ENCODE measurements at places on chromosomes 1 and 21.

- DNase-seq, result no peak
Measured at GRCh38 chr1:975896-976683, 5.8 kb downstream of the PERM1 start.

GRCh38 chr1:24009406-24009805 is 29.3 kb upstream of the SRSF10 start:
- no peak for DNase-seq

GRCh38 chr1:58783090-58783992 is 506 bp downstream of the JUN start:
- peak; percentile 53 for DNase-seq

GRCh38 chr1:34199927-34200326 is 23.2 kb downstream of the C1orf94 start:
- no peak for DNase-seq

- DNase-seq, result no peak
Measured at GRCh38 chr1:224730965-224731364, 114.8 kb downstream of the CNIH3 start.

DNA sequence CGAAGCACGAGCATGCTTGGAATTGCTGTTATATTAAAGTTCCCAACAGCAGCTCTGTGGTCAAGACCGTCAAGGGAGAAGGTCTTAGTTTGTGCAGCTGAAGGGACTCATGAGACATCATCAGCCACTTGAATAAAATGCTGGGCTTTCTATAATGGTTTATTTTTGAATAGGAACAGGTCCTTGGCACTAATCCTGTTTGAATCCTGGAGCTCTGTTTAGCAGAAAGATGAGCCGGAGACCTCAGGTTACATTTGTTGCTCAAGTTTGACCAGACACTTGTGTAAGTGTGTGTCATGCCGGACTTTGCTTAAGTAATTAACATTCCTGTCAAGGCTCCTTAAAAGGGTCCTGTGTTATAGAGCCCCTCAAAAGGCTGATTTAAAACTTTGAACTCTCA is 186.5 kb downstream of the ROR1 start:
- no peak for DNase-seq

DNA sequence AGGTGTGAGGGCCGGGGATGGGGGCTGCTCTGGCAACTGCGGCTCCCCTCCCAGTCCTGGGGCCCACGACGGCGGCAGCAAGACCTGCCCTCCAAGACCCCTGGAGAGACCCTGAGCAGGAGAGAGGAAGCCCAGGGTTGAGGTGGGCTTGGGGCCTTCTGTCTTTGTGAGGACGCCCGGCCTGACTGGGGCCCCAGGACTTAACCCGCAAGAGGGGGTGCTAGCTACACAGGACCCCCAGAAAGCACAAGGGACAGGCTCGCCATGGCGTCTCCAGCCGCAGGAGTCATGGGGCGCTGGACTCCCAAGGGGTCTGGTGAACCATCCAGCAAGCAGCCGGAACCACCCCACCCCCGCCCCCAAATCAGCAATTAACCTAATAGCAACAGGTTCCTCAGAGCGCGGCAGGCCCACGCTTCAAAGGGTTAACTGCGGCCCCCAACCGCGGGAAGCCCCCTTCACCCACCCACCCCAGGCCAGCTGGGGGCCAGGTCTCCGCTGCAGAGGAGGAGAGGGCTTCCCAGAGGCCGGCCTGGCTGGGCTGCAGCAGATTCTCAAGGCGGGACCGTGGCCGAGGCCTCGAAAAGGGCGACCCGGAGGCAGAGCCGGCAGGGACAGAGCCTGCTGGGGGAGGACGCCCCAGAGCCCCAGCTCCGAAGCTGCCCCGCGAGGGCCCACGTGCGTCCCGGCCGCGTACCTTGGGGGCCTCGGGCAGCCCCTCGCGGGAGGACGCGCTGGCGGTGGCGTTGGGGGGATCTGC is 525 bp downstream of the C1QTNF12 start:
- no peak for DNase-seq

- DNase-seq, result no peak
Measured at GRCh38 chr1:185397183-185397582, 80.1 kb upstream of the IVNS1ABP start.

DNA sequence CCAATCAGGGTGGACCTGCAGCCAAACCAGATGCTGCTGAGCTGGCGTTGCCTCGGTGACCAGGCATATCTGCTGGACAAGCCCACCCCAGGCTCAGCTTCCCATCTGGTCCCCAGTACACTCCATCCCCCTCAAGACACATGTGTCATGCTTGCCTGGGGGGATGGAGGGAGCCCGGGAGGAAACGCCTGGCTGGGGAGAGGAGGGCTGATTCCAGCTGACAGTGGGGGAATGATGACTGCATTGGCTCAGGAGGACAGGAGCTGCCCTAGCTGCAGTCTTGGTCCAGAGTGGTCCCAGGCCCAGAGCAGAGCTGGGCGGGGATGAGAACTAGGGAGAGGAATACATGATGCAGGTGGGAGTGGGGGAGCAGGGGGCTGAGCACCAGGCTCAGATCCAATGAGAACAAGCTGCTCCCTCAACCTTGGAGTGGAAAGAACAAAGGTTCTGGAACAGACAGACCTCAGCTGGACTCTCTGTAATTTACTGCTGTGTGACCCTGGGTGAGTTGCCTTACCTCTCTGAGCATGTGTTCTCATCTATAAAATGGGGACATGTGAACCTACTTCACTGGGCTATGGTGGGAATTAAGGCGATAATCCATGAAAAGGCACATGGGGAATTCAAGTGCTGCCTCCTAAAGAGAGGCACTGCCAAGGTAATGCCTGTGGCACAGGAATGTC is 23.1 kb upstream of the ECE1 start:
- no peak for DNase-seq

- DNase-seq, result no peak
Measured at GRCh38 chr1:54156986-54157385, 4.2 kb upstream of the CDCP2 start.

GRCh38 chr1:230537456-230537855 is 104.8 kb upstream of the COG2 start:
- no peak for DNase-seq
